Endothelial cell (in vitro differentiated cells): ENCODE measurements at places on chromosomes 7 and 10. TPM values are rescaled to one million over a fixed set of nuclear protein-coding genes. Genes with fewer than 3 reads are reported as not detected.
A peak's percentile ranks its signal among the peaks of the same experiment; 100 is the strongest.

DNA sequence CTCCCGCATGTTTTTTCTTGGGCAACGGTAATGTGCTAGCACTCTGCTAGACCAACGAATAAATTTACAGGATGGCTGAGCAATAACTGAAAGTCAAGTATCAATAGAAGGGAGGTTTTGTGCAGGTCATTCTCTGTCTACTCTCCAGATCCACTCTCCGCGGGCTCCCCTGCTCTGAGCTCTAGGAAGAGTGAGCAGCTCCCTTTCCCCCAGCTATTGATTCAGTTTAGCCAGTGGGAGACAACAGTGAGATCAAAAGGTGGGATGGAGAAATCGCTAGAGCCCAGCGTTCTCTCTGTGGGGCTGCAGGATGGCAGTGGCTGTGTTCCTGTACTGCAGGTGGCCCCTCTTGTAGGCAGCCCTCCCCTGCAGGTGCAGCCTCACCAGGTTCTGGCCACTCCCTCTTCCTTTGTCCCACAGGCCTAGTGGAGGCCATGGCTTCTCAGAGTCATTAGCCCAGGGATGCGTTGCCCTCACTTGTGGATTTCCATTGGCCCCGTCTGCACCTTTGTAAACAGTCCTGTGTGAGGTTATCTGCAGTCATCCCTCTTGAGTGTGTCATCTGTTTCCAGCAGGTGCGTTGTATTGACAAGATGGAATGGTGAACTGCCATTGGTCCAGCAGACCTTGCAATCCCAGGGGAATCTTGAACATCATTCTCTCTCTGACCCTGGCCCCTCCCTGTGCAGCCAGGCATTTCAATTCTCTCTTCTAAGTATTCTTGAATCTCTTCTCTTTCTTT is 11.1 kb downstream of the MSRB2 start:
- no peak for DNase-seq

DNA sequence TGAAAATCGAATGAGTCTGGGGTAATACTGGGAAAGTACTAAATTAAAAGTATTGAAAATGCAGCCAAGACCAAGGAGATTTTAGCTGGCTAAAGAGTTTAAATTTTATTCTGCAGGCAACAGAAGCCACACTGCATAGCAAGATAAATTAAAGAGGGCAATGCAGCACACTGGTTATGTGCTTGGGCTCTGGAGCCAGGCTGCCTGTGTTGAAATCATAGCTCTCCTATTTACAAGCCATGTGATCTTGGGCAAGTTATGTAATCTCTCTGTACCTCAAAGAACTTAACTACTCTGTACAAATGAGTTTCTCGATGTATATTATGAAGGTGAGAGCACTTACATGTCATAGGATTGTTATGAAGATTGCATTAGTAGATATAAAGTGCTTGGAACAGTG is 9.9 kb downstream of the SLC25A13 start:
- DNase-seq, result no peak

Gene GCK
- total RNA-seq, result not detected

- no peak for DNase-seq
Measured at GRCh38 chr10:130350996-130351395, 214.8 kb downstream of the GLRX3 start.

Gene CPA5
- total RNA-seq, result not detected

DNA sequence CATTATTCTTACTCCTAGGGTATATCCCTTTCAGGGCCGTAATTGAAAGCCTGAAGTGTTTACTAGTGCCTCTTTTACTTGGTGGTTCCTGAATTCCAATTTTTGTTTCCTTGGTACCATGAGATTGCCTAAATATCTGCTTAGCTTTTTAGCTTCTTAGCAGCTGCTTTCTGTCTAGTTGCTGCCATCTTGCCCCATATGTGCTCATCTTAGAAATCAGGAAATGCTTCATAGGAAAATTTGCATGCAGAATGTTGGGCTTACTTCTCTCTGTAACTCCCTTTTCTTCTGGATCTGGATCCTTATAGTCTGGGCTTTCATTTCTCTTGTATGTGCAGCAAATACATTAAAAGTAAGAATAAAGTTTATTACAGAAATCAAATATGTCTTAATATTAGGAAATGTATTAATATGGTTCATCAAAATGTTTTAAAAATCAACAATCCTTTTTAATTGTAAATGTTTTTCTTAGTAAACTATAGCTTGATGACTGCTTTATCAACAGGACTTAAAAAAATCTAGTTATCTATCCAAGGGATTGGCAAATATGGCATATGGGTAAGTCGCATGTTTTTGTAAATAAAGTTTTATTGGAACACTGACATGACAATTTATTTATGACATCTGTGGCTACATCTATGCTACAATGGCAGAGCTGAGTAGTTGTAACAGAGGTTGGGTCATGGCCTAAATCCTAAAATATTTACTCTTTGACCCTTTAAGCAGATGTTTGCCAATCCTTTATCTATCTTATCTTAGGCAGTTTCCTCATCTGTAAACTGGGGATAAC is 73.5 kb upstream of the CDK6 start:
- DNase-seq, result no peak

- no peak for DNase-seq
Measured at GRCh38 chr10:119726676-119727261, 919 bp downstream of the INPP5F start.

GRCh38 chr10:79241629-79241989 is 105.7 kb upstream of the PPIF start:
- no peak for DNase-seq

DNA sequence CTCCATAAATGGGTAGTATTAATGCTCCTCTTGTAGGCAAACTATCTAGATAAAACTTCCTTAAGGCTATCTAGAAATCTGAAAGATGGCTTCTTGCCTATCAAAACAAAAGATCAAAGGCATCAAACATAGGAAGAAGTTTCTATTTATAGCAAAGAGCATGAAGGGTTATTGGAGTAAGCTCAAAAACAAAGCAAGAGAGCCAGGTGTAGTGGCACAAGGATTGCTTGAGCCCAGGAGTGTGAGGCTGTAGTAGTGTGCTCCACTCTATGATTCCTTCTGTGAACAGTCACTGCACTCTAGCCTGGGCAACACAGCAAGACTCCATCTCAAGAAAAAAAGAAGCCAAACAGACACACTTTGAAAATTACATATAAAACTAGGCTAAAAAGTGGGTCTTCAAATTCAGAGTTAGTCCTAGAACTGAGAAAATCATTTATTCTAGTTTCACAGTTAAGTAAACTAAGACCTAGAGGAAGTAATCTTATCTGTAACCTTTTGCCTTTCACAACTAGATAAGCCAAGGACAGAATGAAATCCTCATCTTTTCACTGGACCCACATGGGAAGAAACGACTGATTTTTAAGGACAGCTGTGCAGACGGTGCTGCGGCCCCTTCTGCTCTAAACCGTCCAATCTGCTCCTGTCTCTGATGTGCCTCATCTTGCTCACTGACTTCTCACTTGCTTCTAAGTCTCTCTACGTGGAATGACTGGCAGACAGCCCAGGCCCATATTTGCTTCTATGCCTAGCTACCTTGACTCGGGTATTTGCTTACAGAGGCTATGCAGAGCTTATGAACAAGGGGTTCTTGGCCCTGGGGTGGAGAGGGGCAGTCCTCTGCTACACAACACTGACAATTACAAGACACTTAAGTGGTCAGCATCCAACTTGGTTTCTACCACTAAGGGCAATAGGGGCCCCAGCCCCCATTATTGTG is 50.0 kb downstream of the ESYT2 start:
- DNase-seq, result no peak

DNA sequence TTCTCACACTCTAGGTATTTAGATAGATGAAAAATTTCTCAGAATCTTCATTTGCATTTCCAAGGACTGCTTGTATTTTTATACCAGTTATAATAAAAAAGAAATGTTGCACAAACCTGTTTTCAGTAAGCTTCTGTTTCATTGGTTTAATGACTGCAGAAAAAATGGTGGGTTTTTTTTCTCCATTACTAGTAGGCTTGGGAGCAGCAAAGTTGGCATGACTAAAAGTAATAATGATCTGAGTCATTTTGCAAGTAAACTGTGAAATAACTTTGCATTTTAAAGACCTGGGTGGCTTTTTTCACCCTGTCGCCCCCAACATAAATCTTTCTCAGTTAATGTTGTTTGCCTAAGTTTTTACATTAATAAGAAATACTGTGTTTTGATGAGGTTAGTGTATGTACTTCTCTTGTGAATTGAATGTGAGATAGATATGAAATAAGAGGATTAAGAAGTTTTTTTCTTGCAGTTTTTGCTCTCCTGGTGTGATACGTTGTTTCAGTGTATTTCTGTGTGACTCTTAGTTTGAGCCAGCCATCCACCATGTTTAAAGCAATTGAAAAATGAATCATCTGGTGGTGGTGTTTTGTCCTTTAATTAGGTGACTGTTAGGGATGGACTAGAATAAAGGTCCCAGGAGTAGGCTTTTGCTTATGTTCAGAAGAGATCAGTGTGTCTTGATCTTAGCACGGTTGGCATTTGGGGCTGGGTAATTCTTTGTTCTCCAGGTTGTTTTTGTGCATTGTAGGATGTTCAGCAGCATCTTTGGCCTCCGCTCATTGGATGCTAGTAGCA is 1.8 kb downstream of the GNAI1 start:
- no peak for DNase-seq

- no peak for DNase-seq
Measured at GRCh38 chr10:19498393-19499290, 317.6 kb upstream of the PLXDC2 start.

DNA sequence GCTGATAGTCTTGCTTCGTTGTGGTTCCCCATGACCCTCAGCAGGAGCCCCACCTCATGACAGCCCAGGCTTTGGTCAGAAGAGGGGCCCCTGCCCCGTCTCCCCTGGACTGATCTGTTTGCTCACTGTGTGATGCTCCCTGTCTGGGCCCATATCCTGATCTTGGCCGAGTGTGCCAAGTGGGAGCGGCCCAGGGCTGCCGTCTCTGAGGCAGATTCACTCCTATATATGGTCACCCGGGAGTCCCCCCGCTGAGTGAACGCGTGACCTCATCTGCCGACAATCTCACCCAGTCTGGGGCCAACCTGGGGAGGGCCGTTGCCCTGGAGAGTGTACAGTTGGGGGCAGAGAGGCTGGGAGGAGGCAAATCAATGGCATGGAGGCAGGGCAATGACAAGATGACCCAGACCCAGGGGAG is 34.5 kb downstream of the PPIF start:
- DNase-seq, result no peak

- peak; percentile 0 for DNase-seq
Measured at GRCh38 chr7:45698303-45699014, 124.3 kb downstream of the ADCY1 start.

DNA sequence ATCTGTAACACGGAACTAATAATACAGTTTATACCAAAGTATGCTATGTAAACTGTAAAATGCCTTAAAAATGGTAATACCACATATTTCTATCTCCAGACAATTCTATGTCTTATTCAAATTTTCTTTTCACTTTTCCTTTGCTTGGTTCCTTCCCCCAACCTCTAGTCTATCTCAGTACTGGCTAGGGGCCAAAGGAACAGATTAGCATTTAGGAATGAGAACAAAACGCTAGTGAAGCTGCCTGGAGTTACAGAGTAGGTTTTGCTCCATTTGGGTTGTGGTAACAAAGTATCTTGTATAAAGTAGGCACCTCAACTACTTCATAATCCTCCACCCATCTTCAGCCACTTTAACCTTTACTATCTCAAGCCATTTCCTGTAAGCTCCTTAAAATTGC is 94.1 kb downstream of the HBP1 start:
- DNase-seq, result no peak

Gene CYP3A4
- not detected for total RNA-seq

GRCh38 chr7:158804335-158804734 is 25.0 kb downstream of the ESYT2 start:
- no peak for DNase-seq

DNA sequence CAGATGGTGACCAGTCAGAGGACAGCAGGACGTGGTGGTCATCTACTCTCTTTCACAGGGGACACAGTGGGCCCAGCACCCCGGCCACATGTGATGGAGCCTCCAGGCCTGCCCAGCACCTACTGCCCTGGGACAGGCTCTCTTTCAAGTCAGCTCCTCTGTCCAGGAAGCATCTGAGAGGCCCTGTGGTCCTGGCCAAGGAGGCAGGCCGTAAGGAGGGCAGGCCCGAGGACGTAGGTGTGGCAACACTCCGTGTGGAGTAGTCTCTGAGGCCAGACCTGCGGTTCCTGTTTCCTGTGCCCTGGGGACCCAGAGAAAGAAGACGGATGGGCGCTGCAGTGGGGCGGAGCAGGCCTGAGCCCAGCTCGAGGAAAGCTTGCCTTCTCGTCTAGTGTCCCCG is 179.2 kb downstream of the EBF3 start:
- DNase-seq, result no peak
